ENCODE measurements at places on chromosomes 5 and 9.
A peak's percentile ranks its signal among the peaks of the same experiment; 100 is the strongest.

DNA sequence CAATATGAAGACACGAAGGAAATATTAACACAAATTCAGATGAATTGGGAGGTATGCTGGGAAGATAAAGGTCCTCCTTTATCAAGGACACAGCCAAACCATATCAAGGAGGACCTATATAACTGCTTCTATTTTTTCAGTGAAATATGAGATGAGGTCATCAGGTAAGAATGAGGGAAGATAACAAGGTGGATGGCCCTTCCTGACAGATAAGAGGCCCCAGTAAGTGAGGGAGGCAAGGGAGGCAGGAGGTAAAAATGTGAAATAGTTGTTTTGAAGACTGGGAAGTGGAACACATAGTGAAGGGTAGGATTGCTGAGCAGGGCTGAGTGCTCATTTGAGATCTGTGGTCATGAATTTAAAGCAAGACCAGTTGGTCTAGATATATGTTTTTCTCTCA is 60.0 kb upstream of the FOXE1 start:
- DNase-seq = no peak

DNA sequence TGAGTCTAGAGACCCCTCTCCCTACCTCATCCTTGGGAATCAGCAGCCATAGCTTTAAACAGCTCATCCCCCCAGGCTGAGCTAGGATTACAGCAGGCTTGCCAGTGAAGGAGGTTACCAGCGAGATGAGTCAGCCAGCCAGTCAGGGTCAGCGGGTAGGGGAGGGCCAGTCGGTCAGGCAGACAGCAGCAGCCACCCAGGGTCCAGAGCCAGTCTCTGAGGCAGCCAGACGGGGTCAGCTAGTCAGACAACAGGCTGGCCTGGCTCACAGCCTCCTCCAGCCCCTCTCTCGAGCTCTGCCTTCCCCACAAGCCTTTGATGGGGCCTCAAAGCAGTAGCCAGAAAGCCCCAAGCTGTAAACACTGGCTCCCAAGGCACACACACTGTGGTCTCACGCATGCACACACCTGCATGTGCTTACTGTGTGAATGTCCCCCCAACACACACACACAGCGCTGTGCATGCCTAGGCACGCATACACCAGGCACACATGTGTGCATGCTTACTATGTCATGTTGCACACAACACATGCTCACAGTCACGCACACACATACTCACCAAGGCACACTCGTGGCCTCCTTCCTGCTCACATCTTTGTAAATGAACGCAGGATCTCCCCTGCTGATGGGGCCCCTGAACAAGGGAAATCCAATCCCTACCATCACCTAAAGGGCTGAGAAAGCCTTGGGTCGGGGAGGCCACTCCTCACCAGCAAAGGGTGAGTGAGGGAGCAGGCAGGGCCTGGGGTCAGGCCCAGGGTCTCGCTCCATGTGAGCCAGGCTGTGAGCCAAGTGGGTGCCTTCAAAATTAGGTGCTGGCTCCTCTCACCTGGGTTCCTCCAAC is 28.2 kb upstream of the CPLX2 start:
- no peak for DNase-seq

DNA sequence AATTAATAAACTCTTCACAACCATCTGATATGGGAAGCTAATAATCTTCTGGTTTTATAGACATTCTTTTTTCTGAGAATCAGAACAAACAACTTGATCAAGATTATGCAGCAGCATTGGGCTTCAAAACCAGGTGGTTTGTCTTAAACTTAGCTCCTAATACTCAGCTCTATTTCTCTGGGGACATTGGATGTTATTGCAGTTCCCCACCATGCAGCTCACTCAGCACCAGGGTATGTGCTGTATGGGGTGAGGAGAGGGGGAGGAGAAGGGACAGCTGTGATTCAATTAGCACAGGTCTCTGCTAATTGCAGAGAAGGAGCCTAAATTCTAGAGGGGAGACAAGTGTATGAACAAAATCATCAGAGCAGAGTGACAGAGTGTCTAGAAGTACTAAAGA is 210.7 kb upstream of the TNC start:
- DNase-seq = no peak

- no peak for DNase-seq
Measured at GRCh38 chr5:93153461-93153860, 427.6 kb downstream of the NR2F1-AS1 start.

DNA sequence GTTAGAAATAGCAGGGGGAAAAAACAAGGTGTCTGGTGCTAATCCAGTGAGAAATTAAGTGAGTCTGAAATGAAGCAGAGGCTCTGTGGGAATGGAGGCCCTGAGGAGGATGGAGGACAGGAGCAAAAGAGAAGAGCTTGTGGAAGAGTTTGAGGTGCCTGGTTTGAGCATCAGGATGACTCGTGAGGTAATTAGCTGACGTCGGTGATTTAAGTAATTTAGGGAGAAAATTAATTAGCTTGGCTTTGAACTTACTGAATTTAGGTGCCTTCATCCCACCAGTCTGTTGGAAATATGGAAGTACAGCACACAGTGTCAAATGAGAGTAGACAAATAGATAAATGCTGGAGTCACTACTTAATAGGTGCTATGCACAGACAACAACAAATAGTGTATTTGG is 103.0 kb upstream of the CDH6 start:
- DNase-seq = no peak

- DNase-seq = no peak
Measured at GRCh38 chr5:556909-557441, 32.7 kb upstream of the SLC9A3 start.

- no peak for DNase-seq
Measured at GRCh38 chr5:90571147-90571773, 12.7 kb downstream of the ADGRV1 start.

DNA sequence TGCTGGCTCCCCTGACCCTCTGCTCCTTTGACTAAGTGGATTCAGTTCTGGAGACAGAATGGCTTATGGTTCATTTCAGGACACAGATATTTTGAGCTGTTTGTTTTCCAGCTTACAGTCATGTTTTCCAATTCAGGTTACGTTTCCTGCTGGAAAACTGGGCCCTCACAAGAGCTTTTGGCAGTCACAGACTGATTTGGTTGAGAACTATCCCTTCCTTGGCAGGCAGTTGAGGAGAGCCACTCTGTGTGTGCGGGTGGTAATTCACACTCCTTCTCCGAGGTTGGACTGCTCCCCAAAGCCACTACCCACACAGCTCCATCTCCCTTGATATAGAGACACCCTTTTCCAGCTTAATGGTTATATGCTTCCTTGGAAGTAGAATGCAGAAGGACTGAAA is 534.5 kb downstream of the TMEM38B start:
- DNase-seq = no peak

GRCh38 chr5:101678481-101679193 is 617.4 kb downstream of the SLCO4C1 start:
- DNase-seq = no peak

GRCh38 chr9:90965226-90966030 is 163.8 kb downstream of the SYK start:
- no peak for DNase-seq

DNA sequence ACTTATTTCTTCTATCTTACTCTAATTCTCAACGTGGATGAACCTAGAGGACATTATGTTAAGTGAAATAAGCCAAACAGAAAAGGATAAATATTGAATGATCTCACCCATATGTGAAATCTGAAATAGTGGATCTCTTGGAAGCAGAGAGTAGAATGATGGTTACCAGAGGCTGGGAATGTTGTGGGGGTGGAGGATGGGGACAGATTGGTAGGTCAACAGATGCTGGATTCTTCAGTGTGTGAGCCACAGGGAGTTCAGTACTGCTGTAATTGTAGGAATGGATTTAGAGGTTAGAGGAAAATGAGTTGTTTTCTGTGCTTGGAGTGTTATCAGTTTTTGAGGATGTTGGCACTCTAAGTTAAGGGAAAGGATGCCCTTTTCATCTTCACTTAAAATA is 190.6 kb downstream of the FBXL7 start:
- DNase-seq = no peak

DNA sequence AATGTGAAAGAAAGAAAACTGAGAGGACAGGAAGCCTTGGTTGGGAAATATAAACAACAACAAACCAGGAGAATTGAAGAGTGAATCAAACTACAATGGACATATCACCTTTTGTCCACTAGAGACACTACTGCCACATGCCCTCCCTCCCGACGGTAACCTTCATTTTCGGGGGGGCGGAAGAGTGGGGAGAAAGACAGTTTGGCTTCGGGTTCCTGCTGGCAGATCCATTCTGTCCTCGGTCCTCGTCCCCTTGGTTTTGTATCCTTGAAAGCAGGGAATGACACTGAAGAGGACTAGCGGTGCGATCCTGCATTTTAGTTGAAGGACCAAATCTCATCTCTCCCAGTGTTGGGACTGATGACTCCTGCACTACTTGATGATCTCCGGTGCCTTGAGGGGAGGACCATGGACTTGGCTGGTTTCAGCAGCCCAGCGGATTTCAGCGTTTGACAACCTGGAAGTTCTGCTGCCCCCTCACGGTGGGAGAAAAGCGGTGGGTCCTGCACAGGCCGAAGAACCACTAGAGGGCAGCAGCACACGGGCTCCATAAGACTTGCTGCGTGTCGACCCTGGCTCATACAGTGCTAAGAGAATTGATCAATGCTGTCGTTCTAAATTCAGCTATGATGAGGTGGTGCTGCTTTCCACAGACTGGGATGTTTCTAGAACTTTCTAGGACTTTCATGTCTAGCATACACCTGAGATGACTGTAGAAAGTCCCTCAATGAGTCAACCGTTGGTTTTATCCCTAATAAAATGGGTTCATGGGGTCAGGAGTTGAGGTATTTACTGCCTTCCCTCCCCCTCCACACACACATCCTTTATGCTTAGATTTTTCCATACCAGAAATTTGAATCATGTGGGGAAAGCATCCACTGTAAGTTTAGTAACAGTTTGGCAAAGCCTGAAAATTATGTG is 15.1 kb upstream of the ZNF131 start:
- DNase-seq = peak; percentile 93

GRCh38 chr5:17398431-17398830 is 99.6 kb upstream of the TAF11L2 start:
- DNase-seq = no peak

DNA sequence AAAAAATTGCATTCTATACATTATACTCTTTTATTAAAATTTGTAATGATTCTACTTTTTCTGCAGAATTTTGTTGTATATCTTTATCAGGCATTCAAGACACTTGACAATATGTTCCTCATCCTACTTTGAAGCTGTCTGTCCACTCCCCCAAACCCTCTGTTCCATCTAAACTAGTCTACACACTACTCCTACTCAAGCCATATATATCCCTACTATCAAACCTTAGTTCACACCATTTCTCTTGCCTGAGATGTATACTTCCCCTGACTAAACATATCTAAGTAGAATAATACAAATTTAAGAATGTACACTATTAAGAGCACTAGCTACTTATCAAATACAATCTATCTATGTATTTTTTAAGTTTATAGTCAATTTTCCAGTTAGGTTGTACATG is 107.1 kb upstream of the FTMT start:
- no peak for DNase-seq

DNA sequence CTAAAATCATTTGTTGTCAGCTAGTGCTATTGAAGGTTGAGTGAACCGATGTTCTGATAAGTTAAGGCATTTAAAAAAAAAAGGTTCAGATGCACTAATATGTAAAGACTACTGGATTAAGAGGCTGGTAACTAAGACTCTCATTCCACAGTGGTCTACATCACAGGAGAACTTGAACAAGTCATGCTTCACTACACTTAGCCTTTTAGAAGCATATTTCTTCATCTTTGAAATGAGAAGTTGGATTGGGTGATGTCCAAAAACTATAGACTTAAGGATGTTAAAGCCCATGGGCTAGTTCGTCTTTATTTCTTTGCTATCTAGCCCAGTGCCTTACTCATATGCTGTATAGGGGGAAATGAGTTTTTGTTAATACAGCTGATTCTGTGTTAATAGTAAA is 107.2 kb downstream of the NDUFS4 start:
- DNase-seq = no peak

DNA sequence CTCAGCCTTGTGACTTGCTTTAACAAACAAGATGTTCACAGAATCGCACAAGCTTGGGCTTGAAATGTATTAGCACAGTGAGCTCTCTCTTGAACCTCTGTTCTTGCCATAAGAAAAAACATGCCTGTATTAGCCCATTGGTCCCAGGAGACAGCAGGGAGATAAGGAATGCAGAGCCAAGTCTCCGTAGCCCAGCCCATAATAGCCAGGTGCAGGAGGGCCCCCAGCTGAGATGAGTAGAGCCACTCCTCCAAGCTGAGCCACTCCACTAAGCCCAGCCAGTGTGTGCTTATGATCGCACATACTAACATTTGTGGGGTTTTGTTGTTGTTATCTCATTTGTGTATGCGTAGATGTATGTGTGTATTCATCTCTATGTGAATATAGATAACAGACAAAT is 21.6 kb upstream of the SVEP1 start:
- DNase-seq = no peak

- DNase-seq = peak; percentile 29
Measured at GRCh38 chr5:150763023-150763769, 4.4 kb upstream of the DCTN4 start.

GRCh38 chr5:127754259-127754658 is 51.1 kb downstream of the CCDC192 start:
- DNase-seq = no peak

DNA sequence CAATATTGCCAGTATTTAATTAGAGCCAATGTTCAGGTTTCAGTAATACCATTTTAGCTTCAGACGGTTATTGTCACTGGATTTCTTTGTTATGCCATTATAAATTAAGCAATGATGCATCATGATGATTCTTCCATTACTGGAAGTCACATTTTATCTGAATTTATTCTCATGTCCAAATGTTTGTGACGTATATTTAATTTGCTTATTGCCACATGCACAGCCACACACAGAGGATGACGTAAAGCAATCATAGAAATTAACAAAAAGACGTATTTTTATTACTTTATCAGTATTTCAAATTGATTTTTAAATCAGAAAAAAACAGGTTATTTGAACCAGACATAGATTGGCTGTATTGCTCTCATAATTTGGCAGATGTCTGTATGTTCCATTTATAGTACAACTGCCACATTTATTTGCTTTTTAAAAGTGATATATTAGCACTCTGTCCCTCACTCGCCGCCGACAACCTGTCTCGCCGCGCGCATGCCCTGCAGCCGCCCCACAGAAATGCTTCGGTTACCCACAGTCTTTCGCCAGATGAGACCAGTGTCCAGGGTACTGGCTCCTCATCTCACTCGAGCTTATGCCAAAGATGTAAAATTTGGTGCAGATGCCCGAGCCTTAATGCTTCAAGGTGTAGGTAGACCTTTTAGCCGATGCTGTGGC is 970.9 kb downstream of the CDH12 start:
- DNase-seq = no peak
